ENCODE measurements at places on chromosomes 2 and 18. TPM values are rescaled to one million over a fixed set of nuclear protein-coding genes. Genes with fewer than 3 reads are reported as not detected.
A peak's percentile ranks its signal among the peaks of the same experiment; 100 is the strongest.

- no peaks in the 10 kb centered on the region for H3K27me3 ChIP-seq
- no peak overlapping the region for H3K27ac ChIP-seq
- H3K4me1 ChIP-seq, result no peaks in the 10 kb centered on the region
- H3K36me3 ChIP-seq, result peaks cover 30% of the 10 kb centered on the region
Measured at GRCh38 chr18:227374-227773, 40.5 kb downstream of the THOC1 start.

GRCh38 chr2:76812156-76812555, 710.0 kb downstream of the LRRTM4 start:
- no peaks in the 10 kb centered on the region for H3K36me3 ChIP-seq
- H3K4me3 ChIP-seq, result no peak overlapping the region
- no peaks in the 10 kb centered on the region for H3K4me1 ChIP-seq

- no peak overlapping the region for H3K27ac ChIP-seq
- no peaks in the 10 kb centered on the region for H3K27me3 ChIP-seq
- no peak for DNase-seq
- no peaks in the 10 kb centered on the region for H3K36me3 ChIP-seq
Measured at GRCh38 chr2:164764474-164764873, 77.1 kb downstream of the COBLL1 start.

GRCh38 chr2:69164061-69164778, 151.2 kb downstream of the ANTXR1 start:
- no peak overlapping the region for H3K27ac ChIP-seq
- no peak for DNase-seq
- H3K27me3 ChIP-seq, result no peaks in the 10 kb centered on the region
- H3K4me1 ChIP-seq, result peaks cover 26% of the 10 kb centered on the region

DNA sequence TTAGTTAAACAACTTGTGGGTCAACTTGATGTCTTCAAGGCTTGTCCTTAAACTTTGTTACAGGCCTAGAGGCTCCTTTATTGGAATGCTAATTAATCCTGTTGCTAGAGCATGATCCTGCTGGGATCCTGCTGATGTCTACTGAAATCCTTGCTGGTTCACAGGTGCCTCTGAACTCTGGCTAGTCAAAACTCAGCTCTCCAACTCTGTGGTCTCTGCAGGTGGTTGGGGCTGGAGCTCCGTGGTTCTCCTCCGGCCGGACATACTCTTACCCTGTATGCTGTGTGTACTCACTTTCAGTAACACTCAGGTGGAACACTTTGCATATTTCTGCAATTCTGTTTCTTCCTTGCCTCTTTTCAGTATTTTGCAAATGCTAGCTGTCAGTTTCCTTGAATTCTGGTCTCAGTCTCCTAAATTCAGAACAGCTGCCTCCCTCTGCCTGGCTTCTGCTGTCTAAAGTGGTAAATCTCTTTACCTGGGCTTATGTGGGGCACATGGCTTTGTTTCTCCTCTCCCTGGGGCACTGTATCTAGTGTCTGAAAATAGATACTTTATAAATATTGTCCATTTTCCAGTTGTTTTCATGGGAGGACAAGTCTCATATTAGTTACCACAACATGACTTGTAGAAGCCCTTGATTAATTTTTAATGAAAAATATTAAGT, 113.0 kb downstream of the ATP9B start:
- H3K36me3 ChIP-seq, result peaks cover 10% of the 10 kb centered on the region
- no peak overlapping the region for H3K27ac ChIP-seq
- no peaks in the 10 kb centered on the region for H3K27me3 ChIP-seq
- peaks cover 11% of the 10 kb centered on the region for H3K4me1 ChIP-seq

DNA sequence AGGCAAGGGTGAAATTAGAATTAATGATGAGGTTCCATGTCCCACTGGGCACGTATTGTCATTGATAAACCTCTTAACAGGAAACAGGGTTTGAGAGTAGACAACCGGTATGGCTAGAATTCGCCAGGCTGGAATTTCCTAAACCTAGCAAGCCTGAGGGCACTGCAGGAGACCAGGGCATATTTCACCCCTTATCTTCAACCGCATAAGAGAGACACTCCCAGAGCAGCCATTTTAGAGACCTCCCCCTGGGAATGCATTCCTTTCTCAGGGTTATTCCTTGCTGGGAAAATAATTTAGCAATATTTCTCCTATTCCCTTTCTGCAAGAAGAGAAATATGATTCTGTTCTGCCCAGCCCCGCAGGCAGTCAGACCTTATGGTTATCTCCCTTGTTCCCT, 334.6 kb upstream of the LYPD1 start:
- no peak for DNase-seq
- no peaks in the 10 kb centered on the region for H3K27me3 ChIP-seq
- no peak overlapping the region for H3K4me3 ChIP-seq
- peaks cover 11% of the 10 kb centered on the region for H3K36me3 ChIP-seq

DNA sequence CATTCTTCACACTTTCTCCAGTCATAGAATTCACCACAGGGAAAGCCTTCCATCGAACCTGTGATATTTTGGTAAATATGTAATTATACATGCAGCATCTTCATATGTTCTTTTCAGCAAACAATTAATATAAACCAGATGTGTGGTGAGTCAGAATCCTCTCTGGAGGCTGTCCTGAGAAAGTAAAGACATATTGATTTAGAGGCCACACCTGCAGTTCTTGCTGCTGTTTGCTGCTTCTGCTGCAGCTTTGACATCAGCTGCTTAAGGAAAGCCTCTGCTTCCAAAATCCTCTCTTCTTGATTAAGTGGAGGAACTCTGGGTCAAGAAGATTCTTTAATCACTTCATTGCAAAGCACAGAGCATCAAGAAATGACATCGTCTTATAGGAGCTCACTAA, 568.8 kb upstream of the ZEB2 start:
- H3K36me3 ChIP-seq, result peaks cover 5% of the 10 kb centered on the region
- no peak for DNase-seq
- no peak overlapping the region for H3K27ac ChIP-seq
- no peak overlapping the region for H3K4me3 ChIP-seq
- no peaks in the 10 kb centered on the region for H3K4me1 ChIP-seq

GRCh38 chr2:182698671-182699070, 17.4 kb upstream of the DNAJC10 start:
- no peaks in the 10 kb centered on the region for H3K4me1 ChIP-seq
- H3K27ac ChIP-seq, result no peak overlapping the region
- no peaks in the 10 kb centered on the region for H3K27me3 ChIP-seq
- DNase-seq, result no peak
- H3K36me3 ChIP-seq, result no peaks in the 10 kb centered on the region

GRCh38 chr2:205531489-205532148, 150.7 kb upstream of the NRP2 start:
- DNase-seq, result no peak
- H3K4me1 ChIP-seq, result peaks cover 21% of the 10 kb centered on the region
- no peaks in the 10 kb centered on the region for H3K36me3 ChIP-seq

- no peak overlapping the region for H3K4me3 ChIP-seq
- no peaks in the 10 kb centered on the region for H3K27me3 ChIP-seq
- no peaks in the 10 kb centered on the region for H3K36me3 ChIP-seq
- H3K4me1 ChIP-seq, result no peaks in the 10 kb centered on the region
- H3K27ac ChIP-seq, result no peak overlapping the region
Measured at GRCh38 chr18:68054669-68055068, 538.1 kb upstream of the DSEL start.

- H3K27ac ChIP-seq, result no peak overlapping the region
- DNase-seq, result no peak
- no peaks in the 10 kb centered on the region for H3K36me3 ChIP-seq
- H3K27me3 ChIP-seq, result no peaks in the 10 kb centered on the region
- H3K4me1 ChIP-seq, result peaks cover 9% of the 10 kb centered on the region
- no peak overlapping the region for H3K4me3 ChIP-seq
Measured at GRCh38 chr2:121066526-121066925, 218.5 kb downstream of the TFCP2L1 start.

- H3K4me1 ChIP-seq, result peaks cover 21% of the 10 kb centered on the region
- H3K4me3 ChIP-seq, result no peak overlapping the region
- DNase-seq, result no peak
- peaks cover 2% of the 10 kb centered on the region for H3K27me3 ChIP-seq
- H3K36me3 ChIP-seq, result no peaks in the 10 kb centered on the region
Measured at GRCh38 chr2:128450211-128451024, 131.8 kb upstream of the HS6ST1 start.

DNA sequence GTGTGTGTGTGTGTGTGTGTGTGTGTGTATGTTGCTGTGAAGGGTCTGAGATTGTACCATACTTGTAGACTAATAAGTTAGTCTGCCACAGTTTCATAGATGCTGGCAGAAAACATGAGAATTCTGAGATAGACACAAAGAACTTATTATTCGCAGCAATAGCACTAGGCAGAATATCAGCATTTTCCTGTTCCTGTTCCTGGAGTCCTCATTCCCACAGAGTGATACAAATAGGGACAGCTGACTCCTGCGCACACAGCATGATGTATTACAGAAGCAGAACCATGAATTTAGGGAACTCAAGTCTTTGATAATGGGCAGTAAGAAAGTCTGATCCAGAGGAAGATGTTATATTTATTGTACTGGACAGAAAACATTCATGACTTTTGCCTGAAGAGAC, 1466.3 kb downstream of the DPP10 start:
- no peaks in the 10 kb centered on the region for H3K4me1 ChIP-seq
- H3K36me3 ChIP-seq, result no peaks in the 10 kb centered on the region
- no peak overlapping the region for H3K27ac ChIP-seq
- no peaks in the 10 kb centered on the region for H3K27me3 ChIP-seq
- no peak overlapping the region for H3K4me3 ChIP-seq

DNA sequence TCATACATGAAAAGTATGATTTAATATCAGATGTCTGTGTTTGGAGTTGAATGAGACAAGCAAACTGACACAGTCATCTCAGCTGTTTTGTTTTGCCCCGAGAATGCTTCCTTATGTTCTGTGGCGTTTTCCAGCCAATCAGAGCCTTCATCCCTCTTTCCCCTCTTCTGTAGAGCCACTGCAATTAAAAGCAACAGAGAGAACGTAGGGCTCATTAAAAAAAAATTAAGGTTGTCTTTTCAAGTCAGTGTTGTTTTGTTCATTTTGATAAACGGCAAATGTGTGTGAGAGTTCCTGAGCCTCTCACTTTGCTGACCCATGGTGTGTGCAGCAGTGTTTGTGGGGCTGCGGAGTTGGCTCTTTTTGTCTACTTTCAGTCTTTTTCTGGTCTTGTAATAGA, 216.0 kb downstream of the FHOD3 start:
- H3K4me1 ChIP-seq, result peaks cover 17% of the 10 kb centered on the region
- no peak overlapping the region for H3K27ac ChIP-seq
- no peak for DNase-seq
- no peak overlapping the region for H3K4me3 ChIP-seq
- H3K36me3 ChIP-seq, result peaks cover 4% of the 10 kb centered on the region
- no peaks in the 10 kb centered on the region for H3K27me3 ChIP-seq

GRCh38 chr2:223649554-223650533, 47.7 kb upstream of the SCG2 start:
- no peaks in the 10 kb centered on the region for H3K27me3 ChIP-seq
- H3K36me3 ChIP-seq, result peaks cover 25% of the 10 kb centered on the region
- H3K27ac ChIP-seq, result peak overlapping the region; percentile 46
- no peak for DNase-seq
- peaks cover 56% of the 10 kb centered on the region for H3K4me1 ChIP-seq

DNA sequence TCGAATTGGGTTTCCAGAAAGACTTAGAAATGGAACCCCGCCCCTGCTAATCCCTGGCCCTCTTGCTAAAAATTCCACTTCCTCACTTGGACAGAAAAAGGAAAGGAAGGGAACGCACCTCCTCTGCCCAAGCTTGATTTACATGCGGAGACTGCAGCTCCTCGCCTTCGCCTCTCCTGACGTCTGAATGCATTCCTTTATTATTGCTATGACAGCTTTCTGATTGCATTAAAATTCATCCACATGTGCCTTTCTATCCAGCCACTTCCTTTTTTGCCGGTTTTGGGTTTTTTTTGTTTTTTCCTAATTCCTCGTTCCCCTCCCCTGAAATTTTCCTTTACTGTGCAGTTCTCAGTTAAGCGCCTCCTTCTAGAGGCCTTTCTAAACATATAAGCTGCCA, 287.8 kb downstream of the CELF4 start:
- no peak for DNase-seq
- H3K4me3 ChIP-seq, result no peak overlapping the region
- no peaks in the 10 kb centered on the region for H3K27me3 ChIP-seq
- H3K4me1 ChIP-seq, result no peaks in the 10 kb centered on the region

DNA sequence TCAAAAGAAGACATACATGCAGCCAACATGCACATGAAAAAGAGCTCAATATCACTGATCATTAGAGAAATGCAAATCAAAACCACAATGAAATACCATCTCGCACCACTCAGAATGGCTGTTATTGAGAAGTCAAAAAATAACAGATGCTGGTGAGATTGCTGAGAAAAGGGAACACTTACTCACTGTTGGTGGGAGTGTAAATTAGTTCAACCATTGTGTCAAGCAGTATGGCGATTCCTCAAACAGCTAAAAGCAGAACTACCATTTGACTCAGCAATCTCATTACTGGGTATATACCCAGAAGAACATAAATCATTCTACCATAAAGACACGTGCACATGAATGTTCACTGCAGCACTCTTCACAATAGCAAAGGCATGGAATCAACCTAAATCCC, 95.5 kb upstream of the XIRP2 start:
- no peak overlapping the region for H3K4me3 ChIP-seq
- H3K27me3 ChIP-seq, result peaks cover 4% of the 10 kb centered on the region
- no peak for DNase-seq
- no peaks in the 10 kb centered on the region for H3K4me1 ChIP-seq

GRCh38 chr2:213696442-213696841, 412.2 kb downstream of the SPAG16 start:
- H3K27ac ChIP-seq, result no peak overlapping the region
- H3K4me3 ChIP-seq, result no peak overlapping the region
- DNase-seq, result no peak
- no peaks in the 10 kb centered on the region for H3K27me3 ChIP-seq
- H3K4me1 ChIP-seq, result no peaks in the 10 kb centered on the region

DNA sequence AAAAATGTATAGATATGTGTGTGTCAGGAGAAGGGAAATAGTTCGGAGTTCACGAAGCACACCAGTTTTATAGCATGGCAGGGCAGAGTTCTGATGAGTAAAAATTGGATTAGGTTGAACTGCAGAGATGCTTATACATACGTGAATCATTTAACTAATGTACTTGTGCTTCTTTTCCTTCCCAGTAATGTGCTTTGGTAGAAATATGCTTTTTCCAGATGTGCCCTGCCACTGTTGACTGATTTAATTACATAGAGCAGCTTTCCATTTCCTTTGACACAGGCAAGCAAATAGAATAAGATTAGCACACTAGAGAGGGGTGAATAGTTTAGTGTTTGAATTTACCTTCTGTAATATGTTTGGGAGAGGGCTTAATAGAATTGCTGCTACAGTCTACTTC, 28.9 kb upstream of the ARMC9 start:
- no peak overlapping the region for H3K27ac ChIP-seq
- peaks cover 5% of the 10 kb centered on the region for H3K4me1 ChIP-seq

Gene CCL20
- not detected for total RNA-seq

Gene ALPI
- not detected for total RNA-seq

Gene G6PC2
- total RNA-seq, result not detected

Gene RPIA
- total RNA-seq, result 30.8 TPM

Gene ABCB6
- 35.9 TPM for total RNA-seq

Gene ATG9A
- total RNA-seq, result 42.0 TPM

Gene PNKD
- 40.3 TPM for total RNA-seq

Gene DAPL1
- total RNA-seq, result not detected

Gene GALNT5
- 0.20 TPM for total RNA-seq

Gene OSBPL1A
- total RNA-seq, result 47.6 TPM

Gene SLC16A14
- 14.2 TPM for total RNA-seq

Gene GAL3ST2
- total RNA-seq, result not detected

Gene ALPG
- not detected for total RNA-seq

Gene CPLX4
- not detected for total RNA-seq

Gene INHBB
- 0.14 TPM for total RNA-seq
